Stimulated activated CD4-positive, alpha-beta T cell treated with anti-CD3 and anti-CD28 coated beads, Interleukin-1b, Interleukin-23, amount 100 ng/mL, for 1 hour (primary cell): ENCODE measurements at places on chromosomes 7 and 10.

DNA sequence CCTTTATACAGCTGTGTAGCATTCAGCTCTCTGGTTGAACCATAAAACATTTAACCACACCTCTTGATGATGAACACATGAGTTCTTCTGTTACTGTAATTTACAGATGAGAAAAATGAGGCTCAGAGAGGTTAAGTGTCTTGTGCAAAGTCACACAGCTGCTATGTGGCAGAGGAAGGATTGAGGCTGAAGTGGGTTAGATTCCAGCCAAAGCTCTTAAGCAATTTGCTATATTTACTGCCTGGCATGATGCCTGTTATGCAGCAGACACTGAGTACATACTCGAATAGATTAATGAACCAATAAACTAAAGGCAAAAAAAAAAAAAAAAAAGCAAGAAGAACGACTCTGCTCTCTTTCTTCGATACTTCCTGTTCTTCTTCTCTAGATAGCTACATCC is 35.7 kb downstream of the GFRA1 start:
- DNase-seq, result no peak

GRCh38 chr10:61621605-61622051 is 41.1 kb upstream of the CABCOCO1 start:
- no peak for DNase-seq

- no peak for DNase-seq
Observed at GRCh38 chr10:38047666-38048065, 37.2 kb downstream of the ZNF33A start.

- DNase-seq, result no peak
Observed at GRCh38 chr7:105578496-105578895, 2.8 kb downstream of the EFCAB10 start.

GRCh38 chr10:112799726-112800510 is 150.1 kb upstream of the TCF7L2 start:
- no peak for DNase-seq

DNA sequence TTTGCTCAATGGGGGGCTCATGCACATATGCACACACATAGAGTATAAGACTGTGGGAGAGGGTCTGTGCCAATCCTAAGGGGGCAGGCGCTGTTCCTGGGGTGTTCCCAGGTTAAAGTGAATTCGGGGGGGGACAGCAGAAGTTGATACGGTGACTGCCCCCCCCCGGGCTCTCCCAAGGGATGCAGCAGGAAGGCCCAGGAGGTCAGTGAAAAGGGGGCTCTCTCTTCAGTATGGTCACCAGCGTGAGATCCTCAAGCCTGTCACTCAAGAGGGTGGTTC is 32.4 kb downstream of the SPDYE6 start:
- DNase-seq, result no peak

- DNase-seq, result no peak
Observed at GRCh38 chr7:131288450-131288849, 39.2 kb upstream of the MKLN1 start.

- no peak for DNase-seq
Observed at GRCh38 chr7:221978-222715, 29.8 kb downstream of the FAM20C start.

- DNase-seq, result no peak
Observed at GRCh38 chr7:41656366-41656765, 46.5 kb downstream of the INHBA start.

GRCh38 chr10:50972591-50972990 is 87.2 kb upstream of the A1CF start:
- DNase-seq, result no peak

DNA sequence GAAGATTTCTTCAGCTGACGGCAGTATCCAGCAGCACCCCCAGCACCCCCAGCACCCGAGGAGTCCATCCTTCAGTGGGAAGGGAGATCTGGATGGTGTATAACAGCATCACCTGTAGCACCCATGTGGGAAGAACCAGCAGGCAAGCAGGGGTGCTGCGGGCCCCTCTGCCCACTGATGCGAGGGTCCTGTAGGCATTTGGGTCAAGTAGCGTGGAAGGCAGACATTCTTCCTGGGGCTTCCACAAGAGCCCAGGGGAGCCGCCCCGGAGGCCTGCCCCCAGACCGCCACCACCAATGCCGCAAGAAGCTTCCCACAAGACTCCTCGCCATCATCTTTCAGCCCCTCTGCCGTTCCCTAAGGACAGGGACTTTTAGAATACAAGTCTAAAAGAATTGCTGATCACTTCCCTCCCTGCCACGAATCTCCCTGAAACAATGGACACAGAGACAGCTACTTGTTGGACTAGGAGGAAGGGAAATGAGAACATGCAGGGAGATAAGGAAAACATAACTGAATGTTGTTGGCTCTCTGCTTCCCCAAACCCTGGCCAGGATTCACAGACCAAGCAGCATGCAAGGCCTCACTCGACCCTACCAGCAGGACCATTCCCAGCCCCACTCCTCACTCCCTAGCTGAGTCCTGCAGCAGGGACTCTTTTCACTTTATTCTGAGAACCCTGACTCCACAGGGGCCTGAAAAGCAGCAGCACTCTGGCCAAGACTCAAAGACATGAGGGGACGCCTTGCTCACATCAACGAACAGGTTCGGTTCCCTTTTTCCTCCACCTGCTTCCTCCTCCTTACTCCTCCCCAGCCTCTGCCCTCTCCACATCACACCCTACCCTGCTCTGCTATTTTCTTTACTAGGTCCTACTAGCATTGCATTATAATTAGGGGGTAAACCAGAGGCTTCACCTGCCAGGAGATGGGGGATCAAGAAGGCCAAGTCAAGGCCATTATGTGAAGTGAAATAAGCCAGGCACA is 164.5 kb downstream of the HERPUD2 start:
- no peak for DNase-seq

GRCh38 chr7:134995239-134996096 is 9.2 kb downstream of the AGBL3 start:
- DNase-seq, result no peak

DNA sequence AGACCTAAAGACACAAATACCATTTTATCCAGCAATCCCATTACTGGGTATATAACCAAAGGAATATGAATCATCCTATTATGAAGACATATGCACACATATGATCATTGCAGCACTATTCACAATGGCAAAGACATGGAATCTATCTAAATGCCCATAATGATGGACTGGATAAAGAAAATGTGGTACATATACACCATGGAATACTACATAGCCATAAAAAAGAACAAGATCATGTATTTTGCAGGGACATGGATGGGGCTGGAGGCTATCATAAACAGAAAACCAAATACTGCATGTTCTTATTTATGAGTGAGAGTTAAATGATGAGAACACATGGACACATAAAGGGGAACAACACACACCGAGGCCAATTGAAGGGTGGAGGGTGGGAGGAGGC is 3.8 kb downstream of the MACC1 start:
- DNase-seq, result no peak

DNA sequence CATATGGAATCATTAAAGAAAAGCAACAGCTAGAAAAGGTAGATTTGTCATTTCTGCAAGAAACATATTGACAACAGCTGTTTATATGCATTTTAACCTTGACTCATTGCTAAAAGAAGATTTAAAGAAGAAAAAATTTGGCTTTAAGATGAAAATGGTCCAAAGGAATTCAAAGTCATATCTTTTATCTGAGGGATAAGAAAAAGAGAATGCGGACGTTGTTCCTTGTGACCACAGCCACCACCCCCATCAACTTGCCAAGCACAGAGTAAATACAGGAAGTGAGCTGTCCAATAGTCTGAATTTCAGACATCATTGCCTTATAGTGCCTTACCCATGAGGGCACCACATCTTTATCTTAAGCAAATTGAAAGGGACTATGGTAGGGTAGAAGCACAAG is 7.3 kb upstream of the CRPPA start:
- DNase-seq, result no peak

DNA sequence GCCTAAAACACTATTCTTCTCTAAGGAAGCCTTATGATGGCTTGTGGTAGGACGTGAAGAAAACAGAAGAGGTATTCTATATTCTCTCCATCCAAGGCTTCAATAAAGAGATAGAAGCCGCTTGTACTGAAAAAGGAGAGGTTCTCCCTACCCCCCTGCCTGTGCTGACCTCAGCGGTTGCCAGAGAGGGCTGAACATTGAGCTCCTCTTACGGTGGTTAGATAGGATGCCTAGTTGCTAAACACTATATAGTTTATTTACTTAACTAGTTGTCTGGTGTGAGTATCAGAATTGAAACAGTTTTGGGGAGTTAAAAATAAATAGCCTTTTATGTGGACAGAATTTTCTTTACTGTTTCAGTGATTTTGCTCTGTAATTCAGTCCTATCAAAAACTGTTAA is 112.2 kb downstream of the TFPI2 start:
- no peak for DNase-seq

DNA sequence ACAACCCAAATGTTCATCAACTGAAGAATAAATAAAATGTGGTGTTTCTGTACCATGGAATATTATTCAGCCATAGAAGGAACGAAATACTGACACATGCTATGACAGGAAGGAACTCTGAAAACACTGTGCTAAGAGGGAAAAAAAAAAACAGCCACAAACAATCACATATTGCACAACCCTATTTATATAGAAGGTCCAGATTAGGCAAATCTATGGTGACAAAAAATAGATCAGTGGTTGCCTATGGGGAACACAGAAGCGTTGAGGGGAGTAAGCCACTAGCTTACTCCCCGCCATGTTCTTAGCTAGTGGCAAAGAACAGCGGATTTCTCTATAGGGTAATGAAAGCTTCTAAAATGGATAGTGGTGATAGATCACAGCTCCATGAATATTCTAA is 198.4 kb downstream of the TPST1 start:
- DNase-seq, result no peak

GRCh38 chr10:69957886-69958555 is 94.6 kb upstream of the MACROH2A2 start:
- no peak for DNase-seq

DNA sequence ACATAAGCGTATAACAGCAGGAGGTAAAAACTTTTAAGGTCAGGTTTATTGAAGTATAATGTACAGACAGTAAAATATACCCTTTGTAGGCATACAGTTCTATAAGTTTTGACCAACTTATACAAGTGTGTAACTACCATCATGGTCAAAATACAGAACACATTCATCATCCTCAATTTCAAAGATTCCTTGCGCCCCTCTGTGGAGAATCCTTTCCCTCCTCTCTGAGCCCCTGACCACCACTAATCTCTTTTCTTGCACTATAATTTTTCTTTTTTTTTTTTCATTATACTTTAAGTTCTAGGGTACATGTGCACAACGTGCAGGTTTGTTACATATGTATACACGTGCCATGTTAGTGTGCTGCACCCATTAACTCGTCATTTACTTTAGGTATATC is 58.1 kb upstream of the CTTNBP2 start:
- DNase-seq, result no peak

- DNase-seq, result no peak
Observed at GRCh38 chr7:85232068-85232467, 45.2 kb upstream of the SEMA3D start.

DNA sequence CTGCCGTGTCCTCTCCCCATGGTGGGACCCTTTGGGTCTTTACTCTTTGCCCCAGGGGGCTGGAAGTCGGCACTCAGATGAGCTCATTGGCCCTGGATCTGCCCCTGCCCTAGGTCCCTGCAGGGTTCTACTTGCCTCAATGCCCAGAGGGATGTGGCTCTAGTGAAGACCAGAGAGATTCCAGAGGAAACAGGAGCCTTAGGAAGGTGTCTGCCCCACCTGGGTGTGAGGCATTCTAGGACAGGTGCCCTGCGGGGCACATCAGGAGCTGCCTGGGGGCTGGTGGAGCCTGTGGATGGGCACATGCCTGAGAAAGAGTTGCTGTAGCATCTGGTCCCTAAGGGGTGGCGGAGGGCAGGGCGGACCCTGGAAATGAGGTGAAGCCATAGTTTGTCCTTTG is 128.6 kb downstream of the ADCY1 start:
- no peak for DNase-seq

GRCh38 chr7:130292682-130293257 is at the start of gene CPA4:
Gene CPA4, plus strand, starts transcription at chr7:130293161. Its CDS starts 20 bp downstream, at chr7:130293181.
- DNase-seq, result no peak

GRCh38 chr10:129033790-129034272 is 433.2 kb upstream of the MGMT start:
- no peak for DNase-seq

DNA sequence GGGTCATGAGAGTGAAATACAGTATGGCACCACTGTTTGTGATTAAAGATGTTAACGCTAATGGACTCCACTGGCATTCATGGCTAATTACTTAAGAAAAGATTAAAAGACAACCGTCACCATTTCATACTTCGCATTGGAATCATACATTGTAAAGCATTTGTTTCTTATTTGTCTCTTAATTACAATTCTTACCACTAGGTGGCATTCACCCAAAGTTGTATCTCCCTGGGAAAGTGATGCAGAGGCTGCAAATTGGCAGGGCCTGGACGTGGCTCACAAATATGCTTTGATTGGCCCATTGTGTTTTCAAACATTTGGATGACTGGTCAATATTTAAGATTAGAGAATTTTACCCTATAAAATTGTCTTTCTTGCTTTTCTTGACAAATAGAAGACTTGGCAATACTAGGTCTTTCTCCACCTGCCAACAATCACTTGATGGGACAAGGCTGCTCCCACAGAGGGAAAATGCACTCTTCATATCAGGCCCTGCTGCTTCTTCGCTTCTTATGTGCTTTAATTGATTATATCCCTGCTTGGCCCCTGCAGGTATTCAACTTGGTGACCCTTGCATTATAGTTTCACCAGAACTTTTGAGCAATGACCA is 72.1 kb upstream of the STARD3NL start:
- DNase-seq, result no peak

DNA sequence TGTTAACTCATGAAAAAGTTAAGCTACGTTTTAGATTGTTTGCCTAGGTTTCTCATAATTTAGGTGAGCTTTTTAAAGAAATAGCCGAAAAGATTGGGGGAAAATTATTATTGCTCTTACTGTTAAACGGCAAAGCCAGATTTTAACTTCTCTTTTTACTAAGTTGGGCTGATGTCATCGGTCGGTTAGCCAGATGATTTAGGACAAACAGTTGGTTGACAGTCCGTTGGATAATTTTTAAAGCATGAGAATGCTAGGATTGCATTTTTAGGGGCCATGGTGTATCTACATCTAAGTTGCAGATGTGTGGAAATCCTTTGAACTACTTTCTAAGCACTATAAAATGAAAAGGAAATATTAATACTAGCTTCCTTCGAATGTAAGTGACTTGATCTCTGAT is 280.9 kb upstream of the AKR1E2 start:
- no peak for DNase-seq

GRCh38 chr7:158282461-158283001 is 305.1 kb downstream of the PTPRN2 start:
- no peak for DNase-seq

GRCh38 chr7:44065431-44066110 is at the start of gene PGAM2:
Gene PGAM2, minus strand, starts transcription at chr7:44065567. Its CDS starts 38 bp downstream, at chr7:44065529.
- no peak for DNase-seq

GRCh38 chr7:79241288-79242060 is 212.0 kb downstream of the MAGI2 start:
- DNase-seq, result no peak

GRCh38 chr10:123878666-123879303 is 12.8 kb downstream of the CPXM2 start:
- DNase-seq, result no peak

GRCh38 chr10:96613576-96613975 is 26.8 kb upstream of the TM9SF3 start:
- DNase-seq, result no peak
